ENCODE measurements at places on chromosomes 11 and 22.
A peak's percentile ranks its signal among the peaks of the same experiment; 100 is the strongest.

DNA sequence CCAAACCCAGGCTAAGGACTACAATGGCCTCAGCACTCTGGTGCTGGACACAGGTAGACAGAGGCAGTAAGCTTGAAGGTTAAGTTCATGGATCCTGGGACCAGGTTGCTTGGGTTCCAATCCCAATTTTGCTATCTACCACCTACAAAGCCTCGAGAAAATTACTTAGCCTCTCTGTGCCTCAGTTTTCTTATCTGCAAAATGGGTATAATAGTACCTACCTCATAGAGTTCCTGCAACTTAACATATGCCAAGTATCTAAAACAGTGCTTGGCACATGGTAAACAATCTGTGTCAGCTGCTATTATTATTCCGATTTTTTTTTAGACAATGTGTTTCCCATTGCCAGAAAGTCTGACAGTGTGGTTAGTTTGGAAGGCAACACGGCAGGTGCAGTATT, 37.5 kb downstream of the SYN3 start:
- DNase-seq = no peak

DNA sequence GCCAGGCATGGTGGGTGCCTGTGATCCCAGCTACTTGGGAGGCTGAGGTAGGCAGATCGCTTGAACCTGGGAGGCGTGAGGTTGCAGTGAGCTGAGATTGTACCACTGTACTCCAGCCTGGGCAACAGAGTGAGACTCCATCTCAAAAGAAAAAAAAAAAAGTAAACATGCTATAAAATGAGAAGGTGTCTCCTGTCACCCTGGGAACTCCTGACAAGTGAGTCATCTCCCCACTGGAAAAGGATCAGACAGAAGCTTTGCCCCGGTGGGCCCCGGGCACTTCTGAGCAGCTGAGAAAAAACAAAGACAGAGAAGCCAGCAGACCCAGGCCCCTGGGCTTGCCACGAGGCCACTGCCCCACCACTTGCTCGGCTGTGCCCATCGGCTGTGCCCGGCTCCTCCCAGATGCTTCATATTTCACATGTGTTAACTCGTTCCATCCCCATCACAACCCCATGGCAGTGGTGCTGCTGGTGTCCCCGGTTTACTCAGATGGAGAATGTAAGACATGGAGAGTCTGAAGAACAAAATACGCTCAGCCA, 22.3 kb downstream of the TTLL1 start:
- DNase-seq = no peak

DNA sequence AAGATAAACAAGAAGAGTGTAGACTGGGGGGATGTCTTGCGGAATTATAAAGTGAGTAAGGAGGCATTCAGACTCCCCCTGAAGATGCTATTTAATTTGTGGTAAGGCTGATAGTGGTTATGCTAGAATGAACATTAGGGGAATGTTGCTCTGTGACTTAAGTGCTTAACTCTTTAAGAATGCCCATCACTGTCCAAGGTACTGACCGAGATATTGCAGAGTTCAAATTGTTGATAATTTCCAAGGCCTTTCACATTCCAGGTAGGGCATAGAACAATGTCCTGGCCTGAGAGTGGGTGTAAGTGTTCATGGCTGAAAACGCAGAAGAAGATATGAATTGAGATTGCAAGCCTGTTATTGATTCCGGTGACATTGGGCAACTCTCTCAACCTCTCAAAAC, 90.3 kb upstream of the SEZ6L start:
- DNase-seq = no peak

GRCh38 chr22:49971232-49972162, 10.9 kb downstream of the PIM3 start:
- peak; percentile 92 for DNase-seq

- no peak for DNase-seq
These were observed 4.8 kb downstream of the IGLL5 start for GRCh38 chr22:22892096-22893052.

DNA sequence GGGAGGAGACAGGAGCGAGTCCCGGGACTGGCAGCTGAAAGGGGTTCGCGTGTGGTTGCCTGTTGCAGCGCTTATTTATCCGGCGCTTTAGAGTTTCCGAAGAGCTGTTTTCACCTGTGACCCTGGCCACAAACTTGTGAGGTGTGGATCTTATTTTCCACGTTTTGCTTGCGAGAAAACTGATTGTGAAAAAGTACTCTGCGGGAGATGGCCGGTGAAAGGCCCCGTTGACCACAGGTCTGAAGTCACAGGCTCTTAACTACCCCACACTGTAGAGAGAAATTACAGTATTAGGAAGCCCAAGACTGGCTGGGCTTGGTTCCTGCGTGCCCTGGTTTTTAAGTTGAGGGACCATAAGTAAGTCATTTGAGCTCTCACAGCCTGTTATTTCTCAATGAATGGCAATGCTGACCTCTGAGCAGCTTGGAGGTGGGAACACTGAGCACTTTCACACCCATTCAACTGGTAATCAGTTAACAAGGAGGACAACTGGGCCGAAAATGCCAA, 379 bp upstream of the RAB38 start:
- DNase-seq = no peak

DNA sequence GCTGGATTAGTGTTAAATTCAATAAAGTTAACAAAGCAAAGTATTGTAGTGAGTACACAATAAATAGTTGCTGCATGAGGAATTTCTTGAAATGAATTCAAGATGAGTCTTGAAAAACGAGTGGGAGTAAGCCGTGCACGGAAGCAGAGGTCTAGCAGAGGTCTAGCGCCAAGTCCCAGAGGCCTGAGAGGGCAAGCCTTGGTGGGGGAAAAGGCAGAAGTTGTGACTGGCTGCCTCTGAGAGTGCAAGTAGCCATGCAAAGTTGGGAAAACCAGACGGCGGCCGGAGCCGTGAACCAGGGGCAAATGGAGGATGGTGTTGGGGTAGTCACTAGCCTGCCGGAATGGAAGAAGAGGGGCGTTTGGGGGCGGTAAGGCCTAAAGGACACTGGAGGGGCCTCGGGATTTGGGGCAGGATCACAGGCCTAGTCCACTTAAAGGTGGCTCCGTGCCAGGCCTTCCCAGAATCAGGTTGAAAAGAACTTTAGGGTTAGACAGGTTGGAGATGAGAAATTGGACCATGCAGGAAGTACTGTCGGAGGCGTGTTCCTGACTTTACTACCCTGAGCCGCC, 379 bp upstream of the SLC3A2 start:
- DNase-seq = no peak

DNA sequence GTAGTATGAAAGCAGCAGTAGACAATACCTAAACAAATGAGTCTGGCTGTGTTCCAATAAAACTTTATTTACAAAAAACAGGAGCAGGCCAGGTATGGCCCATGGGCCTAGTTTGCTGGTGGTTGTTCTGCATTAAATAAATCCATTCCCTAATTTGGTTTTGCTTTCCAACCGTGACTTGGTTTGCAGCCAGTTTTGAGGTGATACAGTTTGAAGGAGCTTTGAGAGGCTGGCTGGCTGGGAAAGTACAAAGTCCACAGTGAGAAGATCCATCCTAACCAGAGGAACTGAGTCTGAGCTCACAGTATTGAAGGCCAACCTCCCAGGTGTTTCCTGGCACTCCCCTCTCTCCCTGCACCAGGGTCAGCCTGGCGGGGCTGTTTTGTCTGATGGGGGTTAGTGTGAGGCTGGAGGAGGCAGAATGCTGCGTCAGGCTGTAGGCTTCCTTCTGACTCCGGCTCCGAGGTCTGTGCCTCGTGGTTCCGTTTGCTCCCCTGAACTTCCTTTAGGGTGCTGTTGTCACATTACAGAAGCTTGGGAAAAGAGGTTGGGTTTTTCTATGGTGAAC, 129.5 kb downstream of the MICAL2 start:
- DNase-seq = no peak

GRCh38 chr11:86119077-86119476, 50.2 kb upstream of the PICALM start:
- DNase-seq = no peak

GRCh38 chr11:133425992-133426391, 106.3 kb downstream of the OPCML start:
- DNase-seq = no peak

- no peak for DNase-seq
These were observed 72.7 kb downstream of the TRIM29 start for GRCh38 chr11:120065176-120065575.

- no peak for DNase-seq
These were observed 14.4 kb downstream of the TMPRSS6 start for GRCh38 chr22:37095113-37095512.

DNA sequence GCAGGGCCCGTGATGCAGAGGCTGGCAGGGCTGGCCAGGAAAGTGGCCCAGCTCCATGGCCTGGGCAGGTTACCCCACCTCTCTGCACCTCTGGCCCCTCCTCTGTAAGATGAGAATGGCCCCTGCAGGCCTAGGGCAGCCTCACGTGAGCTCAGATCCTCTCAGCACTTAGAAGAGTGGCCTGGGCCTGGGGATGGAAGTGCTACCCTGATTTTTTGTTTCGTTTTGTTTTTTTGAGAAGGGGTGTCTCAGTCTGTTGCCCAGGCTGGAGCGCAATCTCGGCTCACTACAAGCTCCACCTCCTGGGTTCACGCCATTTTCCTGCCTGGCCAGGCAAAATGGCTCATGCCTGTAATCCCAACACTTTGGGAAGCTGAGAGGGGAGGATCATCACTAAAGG, 982 bp downstream of the APOBEC3H start:
- no peak for DNase-seq

- peak; percentile 92 for DNase-seq
These were observed at the start of gene NCAPH2 for GRCh38 chr22:50507991-50508884. NCAPH2 (plus strand) TSS chr22:50508224; CDS start chr22:50508338, 114 bp downstream.

DNA sequence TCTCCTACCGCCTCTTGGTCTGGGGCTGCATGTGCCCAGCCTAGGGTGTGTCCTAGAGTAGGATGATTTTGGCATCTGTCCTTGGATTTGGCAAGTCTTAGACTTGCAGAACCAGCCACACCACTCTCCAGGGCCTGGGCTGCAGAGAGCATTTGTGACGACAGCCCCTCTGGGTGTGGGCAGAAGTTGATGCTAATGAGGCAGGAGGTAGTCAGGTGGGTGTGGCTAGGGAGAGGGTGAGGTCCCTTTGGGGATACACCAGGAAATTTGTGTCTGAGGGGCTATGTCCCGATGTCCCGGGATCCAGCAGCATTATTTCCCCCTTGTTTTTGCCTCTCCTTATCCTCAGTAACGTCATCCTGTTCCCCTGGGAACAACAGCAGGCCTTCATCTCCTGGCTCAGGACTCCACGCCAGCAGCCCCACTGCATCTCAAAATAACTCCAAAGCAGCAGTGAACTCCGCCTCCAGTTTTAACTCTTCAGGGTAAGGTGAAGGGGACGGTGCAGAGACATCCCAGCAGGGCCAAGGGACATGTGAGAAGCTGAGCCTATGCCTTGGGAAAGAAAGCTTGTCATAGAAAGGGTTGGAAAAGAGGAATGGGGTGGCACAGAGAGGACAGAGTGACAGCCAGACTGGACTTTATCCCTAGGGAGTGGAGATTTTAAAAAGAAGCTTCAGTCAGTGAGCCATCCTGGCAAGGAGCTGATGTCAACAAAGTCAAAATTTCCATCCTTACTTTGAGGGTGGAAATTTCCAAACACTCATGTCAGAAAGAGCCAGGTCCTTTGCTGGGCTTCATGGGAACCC, 8.0 kb upstream of the TLCD5 start:
- peak; percentile 61 for DNase-seq

DNA sequence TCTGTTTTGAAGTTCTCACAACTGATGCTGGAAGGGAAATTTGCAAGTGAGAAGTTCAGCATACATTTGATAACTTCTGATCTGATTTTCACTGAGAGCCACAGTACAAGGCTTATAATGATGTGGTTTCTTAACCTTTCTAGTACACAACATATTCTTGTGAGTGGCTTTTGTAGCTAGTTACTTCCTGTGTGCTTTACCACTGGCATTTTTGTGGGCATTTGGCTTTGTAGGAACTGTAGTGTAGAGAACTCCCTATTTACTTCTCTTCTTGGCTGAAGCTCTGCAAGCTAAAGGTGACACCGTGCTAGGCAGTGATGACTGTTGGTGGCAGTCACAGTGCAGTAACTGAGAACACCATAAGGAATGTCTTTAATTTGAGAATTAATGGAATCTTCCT, 14.9 kb downstream of the USP47 start:
- no peak for DNase-seq

DNA sequence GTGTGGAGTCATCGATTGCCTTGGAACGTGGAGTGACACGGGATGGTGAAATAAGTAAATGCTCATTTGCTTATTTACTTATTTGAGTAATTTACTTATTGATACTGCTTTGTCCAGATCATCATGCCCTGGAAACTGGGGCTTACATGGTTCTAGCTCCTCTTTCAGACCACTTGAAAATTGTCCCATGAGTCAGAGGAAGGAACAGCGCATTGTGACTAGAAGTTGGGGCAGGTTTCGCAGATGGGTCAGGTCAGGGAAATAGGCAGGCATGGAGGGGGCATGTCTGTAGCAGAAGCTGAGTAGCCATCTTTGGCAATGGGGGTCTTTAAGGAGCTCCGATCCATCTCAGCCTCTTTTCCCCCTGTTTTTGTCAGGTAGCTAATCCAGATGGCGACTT, 104.2 kb upstream of the SORL1-AS1 start:
- no peak for DNase-seq

DNA sequence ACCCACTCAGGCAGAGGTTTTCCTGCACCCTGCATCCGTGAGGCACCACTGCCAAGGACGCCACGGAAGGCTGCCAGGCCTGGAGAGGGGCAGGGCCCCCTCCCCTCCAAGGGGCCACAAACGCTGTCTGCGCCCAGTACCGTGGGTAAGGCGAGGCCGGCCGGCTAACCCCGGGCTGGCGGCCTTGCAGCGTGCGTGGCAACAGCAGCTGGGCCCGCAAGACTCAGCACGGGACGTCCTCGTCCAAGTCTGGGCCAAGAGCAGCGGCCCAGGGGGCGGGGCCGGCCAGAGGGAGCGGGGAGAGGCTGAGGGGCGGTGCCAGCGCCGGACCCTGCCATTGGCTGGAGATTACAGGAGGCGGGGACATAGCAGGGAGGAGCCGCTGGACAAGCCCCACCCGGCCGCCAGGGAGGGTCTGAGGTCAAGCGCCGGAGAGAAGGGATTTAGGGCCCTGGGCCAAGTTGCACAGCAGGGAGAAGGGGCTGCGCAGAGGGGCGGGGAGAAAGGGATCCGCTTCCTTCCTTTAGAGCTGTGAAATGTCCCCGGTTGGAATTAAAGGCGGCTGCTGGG, 16.0 kb downstream of the SLC43A1 start:
- peak; percentile 98 for DNase-seq

- no peak for DNase-seq
These were observed 1064.9 kb upstream of the TENM4 start for GRCh38 chr11:80505771-80506170.

DNA sequence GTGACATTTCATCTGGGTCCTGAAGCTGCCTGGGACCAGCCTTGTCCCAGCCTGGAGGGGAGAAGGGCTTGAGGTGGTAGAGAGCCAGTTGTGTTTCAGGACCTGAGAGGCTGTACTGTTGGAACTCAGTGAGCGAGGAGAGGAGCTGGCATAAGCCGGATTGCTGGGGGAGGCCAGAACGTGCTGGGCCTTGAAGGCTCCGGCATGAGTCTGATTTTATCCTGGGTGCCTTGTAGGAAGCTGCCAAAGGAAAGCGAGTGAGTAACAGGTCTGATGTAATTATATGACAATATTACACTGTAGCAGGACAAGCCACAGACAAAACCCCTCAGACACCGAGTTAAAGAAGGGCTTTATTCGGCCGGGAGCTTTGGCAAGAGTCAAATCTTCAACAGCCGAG, 17.2 kb downstream of the AP2A2 start:
- no peak for DNase-seq
